Kidney epithelial cell (primary cell): ENCODE measurements at places on chromosomes 1 and 21.

- DNase-seq = no peak
Measured at GRCh38 chr1:215623162-215623561, 56.1 kb downstream of the KCTD3 start.

DNA sequence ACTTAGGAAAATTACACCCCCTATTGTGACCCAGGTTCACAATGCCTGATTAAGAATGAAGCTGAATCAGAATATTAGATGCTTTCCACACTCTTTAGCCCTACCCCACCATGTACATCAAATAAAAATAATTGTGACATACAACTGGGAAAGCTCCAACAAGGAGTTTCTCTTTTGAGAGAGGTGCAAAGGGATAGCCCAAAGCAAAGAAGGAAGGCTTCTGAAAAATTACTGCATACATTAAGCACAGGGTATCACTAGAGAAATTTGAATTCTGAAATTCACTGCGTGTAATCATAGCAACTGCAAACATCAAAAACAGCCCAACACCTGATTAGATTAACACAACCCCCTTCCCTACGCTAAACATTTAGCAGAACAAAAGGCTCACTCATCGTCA is 34.1 kb downstream of the PDE4B start:
- DNase-seq = no peak

DNA sequence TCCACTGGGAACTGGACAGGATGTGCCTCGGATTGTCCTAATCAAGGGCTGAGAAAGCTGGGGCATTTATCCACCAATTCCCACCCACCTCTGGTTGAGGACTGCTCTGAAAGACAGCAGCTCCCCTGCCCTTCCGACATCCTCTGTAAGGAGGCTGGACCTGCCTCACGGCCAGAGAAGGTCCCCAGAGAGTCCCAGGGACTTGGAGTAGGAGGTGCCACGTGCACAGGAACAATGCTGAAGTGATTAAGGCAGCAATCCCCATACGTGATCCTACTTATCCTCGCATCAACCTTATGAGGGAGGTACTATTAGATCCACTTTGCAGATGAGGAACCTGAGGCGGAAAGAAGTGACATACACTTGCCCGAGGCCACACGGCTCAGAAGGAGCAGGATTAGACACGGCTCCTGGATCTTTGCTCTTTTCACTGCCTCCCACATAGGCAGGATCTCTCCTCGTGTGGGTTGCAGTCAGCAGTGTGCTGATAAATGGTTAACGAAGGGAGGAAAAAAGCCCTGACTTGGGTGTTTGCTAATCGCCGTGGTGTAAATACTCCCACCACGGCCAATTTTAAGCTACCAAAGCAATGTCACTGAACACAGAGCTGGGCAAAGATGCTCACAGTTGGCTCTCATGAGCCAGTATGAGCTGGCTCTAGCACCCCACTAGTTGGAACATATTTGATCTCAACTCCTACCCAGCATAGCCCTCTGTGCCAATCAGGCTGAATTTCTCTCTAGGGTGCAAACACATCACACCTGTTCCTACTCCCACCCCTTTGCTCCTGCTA is 18.6 kb upstream of the LDLRAP1 start:
- no peak for DNase-seq

GRCh38 chr1:154983776-154984466 is 777 bp downstream of the FLAD1 start:
- no peak for DNase-seq

DNA sequence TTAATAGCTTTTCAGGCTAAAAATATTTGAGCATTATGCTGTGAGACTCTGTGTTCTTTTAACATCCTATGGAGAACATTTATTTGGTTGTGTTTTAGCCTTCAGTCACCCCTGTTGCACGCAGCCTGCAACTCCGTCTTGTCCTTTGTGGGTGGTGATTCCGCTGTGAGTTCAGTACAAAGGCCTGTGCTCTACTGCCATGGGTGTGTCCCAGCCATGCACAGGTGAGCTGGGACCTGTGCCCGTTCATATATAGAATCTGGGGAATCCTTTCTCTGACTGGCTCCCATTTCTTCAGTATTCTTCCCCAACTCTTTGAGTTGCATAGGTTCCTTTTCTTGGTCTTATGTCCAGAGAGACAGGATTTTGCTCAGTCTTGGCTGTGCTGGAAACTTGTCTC is 61.4 kb downstream of the ACTL8 start:
- DNase-seq = no peak

GRCh38 chr1:117828201-117828600 is 101.2 kb downstream of the GDAP2 start:
- no peak for DNase-seq

DNA sequence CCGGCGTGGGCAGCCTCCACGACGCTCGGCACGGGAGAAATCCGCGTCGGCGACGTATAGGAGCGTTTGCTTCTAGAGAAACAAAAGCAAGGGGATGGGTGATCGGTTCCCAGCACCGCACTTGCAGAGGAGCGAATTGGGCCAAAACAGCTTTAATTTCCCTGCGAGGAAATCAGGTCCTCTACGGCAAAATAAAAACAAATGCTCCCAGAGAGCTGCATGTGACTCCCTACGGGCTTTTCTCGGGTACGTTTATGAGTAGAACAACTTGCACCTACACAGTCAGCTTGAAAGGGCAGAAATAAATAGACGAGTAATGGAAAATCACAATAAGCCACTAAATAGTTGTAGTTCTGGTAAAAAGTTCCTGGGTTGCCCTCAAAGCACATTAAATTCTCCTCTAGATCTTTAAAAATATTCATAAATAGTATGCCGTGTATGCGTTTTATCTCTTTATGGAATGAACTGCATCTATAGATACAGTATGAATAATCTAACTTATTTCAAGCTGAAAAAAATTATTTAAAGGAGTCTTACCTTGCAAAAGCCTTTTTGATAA is 1.2 kb downstream of the NHLH2 start:
- no peak for DNase-seq

DNA sequence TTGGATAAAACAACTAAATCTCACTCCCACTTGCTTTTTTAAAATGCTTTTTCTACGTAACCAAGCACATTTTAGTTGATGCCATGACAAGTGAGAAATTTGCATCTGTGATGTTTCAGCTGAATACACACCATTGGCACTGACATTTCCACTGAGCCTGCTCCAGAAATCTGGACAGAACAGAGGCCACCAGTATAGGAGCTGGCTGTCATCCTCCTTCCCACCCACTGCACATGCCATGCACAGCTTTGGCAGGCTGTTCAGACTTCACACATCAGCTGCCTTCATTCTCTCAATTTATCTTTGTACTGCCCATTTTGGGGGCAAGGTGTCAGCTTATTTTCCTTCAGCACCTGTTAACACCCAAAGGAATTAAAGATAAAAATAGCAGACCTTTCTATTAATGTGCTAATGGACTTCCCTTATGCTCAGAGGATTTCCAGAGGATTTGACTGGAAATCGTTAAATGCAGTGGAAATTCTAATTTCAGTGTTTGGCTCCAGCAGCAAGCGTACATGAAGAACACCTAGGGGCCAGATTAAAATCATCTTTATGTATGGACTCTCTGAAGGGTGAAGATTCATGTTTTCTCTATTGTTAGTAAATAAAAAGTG is 12.9 kb upstream of the PODN start:
- no peak for DNase-seq

DNA sequence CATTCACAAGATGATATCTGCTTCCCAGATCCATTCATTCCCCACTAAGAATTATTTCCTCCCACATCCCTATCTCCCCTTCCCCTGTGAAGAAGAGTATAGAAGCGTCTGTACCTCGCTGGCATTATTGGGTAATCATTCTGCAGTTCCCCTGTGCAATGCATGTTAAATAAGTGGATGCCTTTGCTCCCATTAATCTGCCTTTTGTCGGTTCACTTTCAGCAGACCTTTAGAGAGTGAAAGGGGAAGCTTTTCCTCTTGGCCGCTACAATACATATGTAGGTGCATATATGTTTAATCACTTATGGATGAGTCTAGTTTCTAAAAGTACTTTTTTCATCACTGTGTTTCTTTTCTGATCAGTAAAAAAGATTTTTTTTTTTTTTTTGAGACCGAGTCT is 7.0 kb downstream of the CLCN6 start:
- no peak for DNase-seq
